Hair follicular keratinocyte (primary cell): ENCODE measurements at places on chromosomes 2 and 18. TPM values are rescaled to one million over a fixed set of nuclear protein-coding genes. Genes with fewer than 3 reads are reported as not detected.

Gene NAT8
- total RNA-seq: not detected in 2 replicates

Gene ALPP
- total RNA-seq: not detected in 2 replicates

Gene NT5C1B
- not detected in 2 replicates for total RNA-seq

Gene KCNJ3
- not detected in 2 replicates for total RNA-seq

Gene CYTIP
- total RNA-seq: not detected in 2 replicates

Gene ADRA2B
- 0.08 TPM in 1 of 2 replicates, not detected in the other for total RNA-seq

Gene DNER
- total RNA-seq: 4.6 and 8.0 TPM in 2 replicates

Gene TMEM17
- 2.9 and 5.5 TPM in 2 replicates for total RNA-seq

Gene SCYGR7
- not detected in 2 replicates for total RNA-seq

Gene IRS1
- 20.7 and 22.4 TPM in 2 replicates for total RNA-seq

Gene FN1
- total RNA-seq: 133 and 1,059 TPM in 2 replicates

Gene SLC23A3
- total RNA-seq: 0.11 and 0.39 TPM in 2 replicates

Gene IL37
- total RNA-seq: not detected in 2 replicates

Gene L3MBTL4
- 0.23 and 0.49 TPM in 2 replicates for total RNA-seq

Gene CBLN2
- not detected in 2 replicates for total RNA-seq

Gene TEX44
- total RNA-seq: not detected in 2 replicates

Gene GPC1
- total RNA-seq: 122 and 162 TPM in 2 replicates

Gene PASK
- 2.1 and 6.1 TPM in 2 replicates for total RNA-seq

Gene GAD1
- 2.1 TPM in 2 replicates for total RNA-seq

Gene HRH4
- 0.08 TPM in 1 of 2 replicates, not detected in the other for total RNA-seq

Gene PSMA8
- not detected in 2 replicates for total RNA-seq

Gene EGR4
- total RNA-seq: not detected in 2 replicates

Gene OR6B2
- total RNA-seq: not detected in 2 replicates

Gene DIPK1C
- total RNA-seq: not detected in 2 replicates

Gene CYS1
- 1.3 and 4.1 TPM in 2 replicates for total RNA-seq

Gene SLC66A3
- total RNA-seq: 20.0 and 35.7 TPM in 2 replicates

Gene CCBE1
- 9.2 and 9.8 TPM in 2 replicates for total RNA-seq

Gene CHRNA1
- not detected in 2 replicates for total RNA-seq

Gene MFF
- total RNA-seq: 153 TPM in 2 replicates

Gene DAW1
- 1.4 and 2.5 TPM in 2 replicates for total RNA-seq

Gene HADHB
- total RNA-seq: 79.0 and 102 TPM in 2 replicates

Gene SLC19A3
- 0.08 and 6.6 TPM in 2 replicates for total RNA-seq

Gene CCDC141
- under 0.01 TPM in 1 of 2 replicates, not detected in the other for total RNA-seq

Gene COBLL1
- total RNA-seq: 14.0 and 16.5 TPM in 2 replicates

Gene HTRA2
- total RNA-seq: 26.8 and 36.5 TPM in 2 replicates

Gene NDUFB3
- 79.6 and 96.1 TPM in 2 replicates for total RNA-seq

Gene NTSR2
- not detected in 2 replicates for total RNA-seq

Gene LYPD6B
- total RNA-seq: 1.9 and 4.9 TPM in 2 replicates

Gene MC5R
- not detected in 2 replicates for total RNA-seq

Gene CERKL
- total RNA-seq: not detected in 2 replicates

Gene RAPGEF4
- total RNA-seq: 0.55 and 1.8 TPM in 2 replicates

Gene TM4SF20
- not detected in 2 replicates for total RNA-seq
